ENCODE measurements at places on chromosomes 1 and 21. TPM values are rescaled to one million over a fixed set of nuclear protein-coding genes. Genes with fewer than 3 reads are reported as not detected.

SAMD11 gene
- total RNA-seq = 21.4 TPM

TMEM52 gene
- 0.54 TPM for total RNA-seq

TCHHL1 gene
- not detected for total RNA-seq

ATPAF1 gene
- 38.5 TPM for total RNA-seq

S100A3 gene
- total RNA-seq = 9.0 TPM
